ENCODE measurements at places on chromosomes 16 and 17.

DNA sequence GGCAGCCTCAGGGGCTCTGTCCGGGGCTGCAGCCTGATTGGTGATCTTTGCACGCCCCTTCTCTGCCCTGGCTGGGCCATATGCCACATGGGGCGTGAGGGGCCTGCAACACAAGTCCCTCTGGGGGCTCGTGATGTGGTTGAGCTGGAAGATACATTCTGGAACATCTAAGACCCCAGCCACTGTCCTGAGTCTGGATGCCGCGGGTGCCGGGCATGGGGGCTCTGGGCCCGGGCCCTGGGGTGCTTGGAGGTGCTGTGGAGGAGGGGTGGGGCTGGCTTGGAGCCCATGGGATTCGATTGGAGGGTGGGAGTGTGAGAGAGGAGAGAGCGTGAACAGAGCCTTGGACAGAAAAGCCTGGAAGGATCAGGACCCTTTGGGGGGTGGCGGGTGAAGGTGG, 39.4 kb downstream of the JPH3 start:
- DNase-seq, result no peak

GRCh38 chr16:88086571-88087516, 135.6 kb downstream of the BANP start:
- no peak for DNase-seq

DNA sequence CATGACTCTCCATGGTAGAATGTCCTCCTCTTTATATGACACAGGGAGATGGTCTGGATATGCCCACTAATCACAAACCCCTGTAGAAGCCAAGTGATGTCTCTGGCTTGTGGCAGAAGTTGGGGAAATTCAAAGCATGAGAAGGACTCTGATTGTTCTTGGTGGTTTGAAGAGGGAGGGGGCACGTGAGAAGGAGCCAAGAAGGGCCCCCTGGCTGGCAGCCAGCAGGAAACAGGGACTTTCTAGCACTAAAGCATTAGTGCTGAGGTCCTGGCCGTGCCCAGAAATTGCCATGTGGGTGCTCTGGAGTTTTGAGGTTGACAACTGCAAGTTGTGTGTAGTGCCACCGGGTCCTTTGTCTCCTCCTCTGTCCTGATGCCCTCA, 199.9 kb downstream of the LGALS9B start:
- DNase-seq, result no peak

DNA sequence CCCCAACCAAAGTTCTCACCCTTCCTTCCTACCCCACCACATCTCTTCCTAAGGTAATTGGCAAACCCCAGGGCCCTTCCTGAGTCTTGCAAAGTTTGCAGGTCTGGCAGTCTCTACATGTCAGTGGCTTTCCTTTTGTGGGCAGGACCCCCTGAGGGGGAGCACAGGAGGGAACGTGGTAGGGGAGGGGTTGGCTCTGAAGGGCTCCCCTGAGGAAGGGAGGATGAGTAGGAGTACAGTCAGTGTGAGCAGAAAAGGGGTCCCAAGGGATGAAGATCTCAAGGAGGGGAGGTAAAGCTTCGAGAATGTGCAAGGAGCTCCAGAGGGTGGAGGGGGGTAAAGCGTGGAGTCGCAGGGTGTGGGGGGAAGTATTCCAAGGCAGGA, 206.9 kb downstream of the RAB11FIP4 start:
- no peak for DNase-seq

GRCh38 chr17:73987845-73988509, 215.5 kb upstream of the RPL38 start:
- no peak for DNase-seq

GRCh38 chr17:40526668-40527067, 25.2 kb upstream of the TNS4 start:
- no peak for DNase-seq

DNA sequence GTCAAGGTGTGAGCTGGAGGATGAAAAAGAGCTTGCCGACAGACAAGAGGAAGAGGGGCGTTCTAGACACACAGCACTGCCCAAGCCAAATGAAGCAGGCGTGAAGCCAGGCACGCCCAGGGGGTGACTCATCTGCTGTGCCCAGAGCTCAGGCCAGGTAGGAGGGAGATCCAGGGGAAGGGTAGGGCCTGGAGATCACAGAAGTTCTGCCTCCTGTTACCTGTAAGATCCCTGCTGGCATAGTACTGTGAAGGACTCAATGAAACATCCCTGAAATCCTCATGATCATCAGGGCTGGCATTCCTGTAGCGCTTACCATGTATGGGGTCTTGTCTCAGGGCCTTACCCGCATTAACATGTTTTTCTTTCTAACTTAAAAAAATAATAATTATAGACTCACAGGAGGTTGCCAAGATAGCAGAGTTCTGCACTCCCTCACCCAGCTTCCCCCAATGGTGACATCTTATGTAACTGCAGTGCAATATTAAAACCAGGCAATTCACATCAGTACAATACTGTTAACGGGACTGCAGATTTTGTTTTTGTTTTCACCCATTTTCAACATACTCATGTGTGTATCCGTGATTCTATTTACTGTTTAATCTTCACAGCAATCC, 158.6 kb downstream of the XYLT1 start:
- no peak for DNase-seq

GRCh38 chr16:69469807-69470561, 45.6 kb downstream of the CYB5B start:
- no peak for DNase-seq

DNA sequence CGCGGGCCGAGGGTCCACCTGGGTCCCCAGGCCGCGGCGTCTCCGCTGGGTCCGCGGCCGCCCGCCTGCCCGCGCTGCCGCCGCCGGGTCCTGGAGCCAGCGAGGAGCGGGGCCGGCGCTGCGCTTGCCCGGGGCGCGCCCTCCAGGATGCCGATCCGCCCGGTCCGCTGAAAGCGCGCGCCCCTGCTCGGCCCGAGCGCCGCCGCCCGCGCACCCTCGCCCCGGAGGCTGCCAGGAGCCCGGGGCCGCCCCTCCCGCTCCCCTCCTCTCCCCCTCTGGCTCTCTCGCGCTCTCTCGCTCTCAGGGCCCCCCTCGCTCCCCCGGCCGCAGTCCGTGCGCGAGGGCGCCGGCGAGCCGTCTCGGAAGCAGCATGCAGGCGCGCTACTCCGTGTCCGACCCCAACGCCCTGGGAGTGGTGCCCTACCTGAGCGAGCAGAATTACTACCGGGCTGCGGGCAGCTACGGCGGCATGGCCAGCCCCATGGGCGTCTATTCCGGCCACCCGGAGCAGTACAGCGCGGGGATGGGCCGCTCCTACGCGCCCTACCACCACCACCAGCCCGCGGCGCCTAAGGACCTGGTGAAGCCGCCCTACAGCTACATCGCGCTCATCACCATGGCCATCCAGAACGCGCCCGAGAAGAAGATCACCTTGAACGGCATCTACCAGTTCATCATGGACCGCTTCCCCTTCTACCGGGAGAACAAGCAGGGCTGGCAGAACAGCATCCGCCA, 504 bp downstream of the FOXC2 start:
- DNase-seq, result no peak

Measured in activated gamma-delta T cell treated with anti-CD3 and anti-CD28 coated beads, Interleukin-2, amount 50 U/mL, for 16 hours (primary cell).